ENCODE measurements at places on chromosomes 5 and 9.
A peak's percentile ranks its signal among the peaks of the same experiment; 100 is the strongest.

- peak; percentile 49 for DNase-seq
Observed at GRCh38 chr9:129225815-129226214, 47.8 kb upstream of the IER5L start.

DNA sequence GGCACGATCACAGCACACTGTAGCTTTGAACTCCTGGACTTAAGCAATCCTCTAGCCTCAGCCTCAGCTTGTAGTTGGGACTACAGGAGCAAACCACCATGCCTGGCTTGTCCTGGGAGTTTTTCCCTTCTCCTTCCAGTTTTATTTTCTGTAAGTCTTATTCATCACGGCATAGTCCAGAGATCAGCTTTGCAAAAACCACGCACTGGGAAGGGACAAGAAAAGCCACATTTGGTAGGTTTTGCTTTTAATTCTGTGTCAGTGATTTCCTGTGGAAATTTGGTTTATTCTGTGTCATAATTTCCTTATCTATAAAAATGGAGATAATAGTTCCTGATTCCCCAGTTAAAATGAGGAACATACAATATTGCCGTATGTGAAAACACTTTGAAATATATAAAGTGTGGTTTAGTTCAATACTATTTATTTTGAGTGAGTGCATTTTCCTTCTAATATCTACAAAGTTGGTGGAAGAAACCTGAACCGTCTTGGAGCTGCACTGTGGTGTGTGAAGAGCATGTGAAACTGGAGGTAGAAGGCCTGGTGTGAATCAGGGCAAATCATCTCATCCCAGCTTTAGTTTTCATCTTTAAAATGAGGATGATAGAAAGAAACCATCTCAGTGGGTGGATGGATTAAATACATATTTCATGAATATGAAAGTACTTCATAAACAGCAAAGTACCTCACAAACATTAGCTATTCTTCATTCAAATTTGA, 92.8 kb upstream of the ELL2 start:
- DNase-seq, result no peak

DNA sequence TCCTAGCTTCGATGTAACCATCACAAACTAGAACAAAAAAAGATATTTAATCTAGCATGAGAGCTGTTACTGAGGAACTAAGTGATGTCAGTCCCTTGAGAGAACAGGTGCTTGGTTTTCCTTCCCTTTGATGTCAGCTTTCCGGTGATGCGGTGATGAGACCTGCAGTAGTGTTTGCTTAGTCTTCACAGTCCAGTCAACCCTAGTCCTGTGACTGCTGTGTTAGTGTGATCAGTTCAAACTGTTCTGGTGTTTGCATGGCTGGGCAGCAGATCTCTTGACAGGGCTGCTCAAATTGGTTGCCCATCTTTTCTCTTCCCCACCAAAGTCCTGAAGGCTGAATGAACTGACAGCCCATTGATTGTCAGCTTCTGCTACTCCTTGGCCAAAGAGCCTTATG, 608.6 kb upstream of the DAB2 start:
- DNase-seq, result peak; percentile 2

GRCh38 chr5:88384886-88385285, 116.2 kb upstream of the TMEM161B start:
- no peak for DNase-seq

GRCh38 chr5:59685793-59686192, 207.7 kb downstream of the PDE4D start:
- DNase-seq, result no peak

- DNase-seq, result no peak
Observed at GRCh38 chr5:139812323-139812722, 16.7 kb downstream of the PSD2 start.

DNA sequence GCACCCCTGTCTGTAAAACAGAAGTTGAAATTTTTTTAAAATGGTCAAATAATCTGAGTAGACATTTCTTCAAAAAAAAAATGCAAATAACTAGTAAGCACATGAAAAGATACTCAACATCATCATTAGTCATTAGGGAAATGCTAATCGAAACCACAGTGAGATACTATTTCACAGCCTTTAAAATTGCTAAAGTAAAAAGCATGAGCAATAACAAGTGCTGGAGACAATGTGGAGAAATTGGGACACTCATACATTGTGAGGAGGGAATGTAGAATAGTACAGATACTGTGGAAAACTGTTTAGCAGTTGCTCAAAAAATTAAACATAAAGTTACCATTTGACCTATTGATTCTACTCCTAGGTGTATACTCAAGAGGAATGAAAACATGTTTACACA, 58.4 kb upstream of the RUSC2 start:
- no peak for DNase-seq

DNA sequence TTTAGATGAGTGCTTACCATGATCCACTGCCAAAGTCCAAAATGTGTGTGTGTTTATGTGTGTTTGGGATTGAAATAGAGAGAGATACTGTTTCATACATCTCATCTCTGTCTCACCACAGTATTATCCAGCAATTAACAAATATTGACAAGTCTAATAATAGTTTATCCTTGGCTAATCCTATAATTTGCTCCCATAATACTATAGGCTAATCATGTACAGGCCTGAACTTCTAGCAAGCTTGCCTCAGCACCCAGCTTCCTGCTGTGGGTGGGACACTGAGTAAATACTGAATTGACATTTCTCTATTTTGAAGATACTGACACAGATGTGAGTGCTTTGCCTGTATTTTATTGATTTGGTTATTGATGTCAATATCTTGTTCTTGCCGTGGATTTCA, 35.3 kb upstream of the KCNV2 start:
- DNase-seq, result no peak

DNA sequence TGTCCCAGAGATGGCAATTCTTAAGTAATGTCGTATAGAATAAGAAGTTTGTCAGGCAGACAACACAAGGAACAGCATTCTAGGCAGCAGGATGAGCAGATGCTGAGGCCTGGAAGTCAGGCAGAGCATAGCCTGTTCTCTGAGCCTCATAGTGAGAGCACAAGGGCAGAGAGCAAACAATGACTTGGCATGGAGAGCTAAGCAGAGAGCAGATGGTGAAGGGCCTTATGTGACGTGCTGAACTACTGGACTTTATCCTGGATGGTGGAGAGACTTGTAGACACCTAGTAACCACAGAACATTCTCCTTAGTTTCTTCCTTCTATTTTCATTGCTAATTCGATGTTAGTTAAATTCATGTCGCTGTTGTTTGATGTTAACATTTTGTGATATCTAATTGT, 60.1 kb downstream of the KCTD16 start:
- no peak for DNase-seq

DNA sequence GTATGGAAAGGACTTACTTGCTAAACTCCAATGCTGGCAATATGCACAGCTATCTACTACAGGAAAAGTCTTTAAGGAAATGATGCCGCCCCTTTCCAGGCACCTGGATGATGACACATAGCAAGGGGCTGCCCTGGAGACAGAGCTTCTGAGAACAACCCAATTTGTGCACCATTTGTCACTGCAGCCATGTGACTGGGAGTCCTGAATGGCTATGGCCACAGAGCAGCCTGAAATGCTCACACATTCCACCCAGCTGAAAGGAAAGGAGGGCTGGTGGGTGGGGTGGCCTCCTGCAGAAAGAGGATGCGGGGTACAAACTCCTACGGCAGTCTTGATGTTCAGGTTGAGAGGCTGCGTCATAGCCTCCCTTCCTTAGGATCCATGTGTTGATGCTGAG, 70.1 kb upstream of the FSTL4 start:
- DNase-seq, result no peak

Measured in CD4-positive, alpha-beta T cell (primary cell).